ENCODE measurements at places on chromosomes 1 and 21. TPM values are rescaled to one million over a fixed set of nuclear protein-coding genes. Genes with fewer than 3 reads are reported as not detected.
A peak's percentile ranks its signal among the peaks of the same experiment; 100 is the strongest.

WNT9A gene
- total RNA-seq, result not detected

- DNase-seq, result peak; percentile 79
Observed at GRCh38 chr21:25639551-25640201, 618 bp downstream of the JAM2 start.

FAM177B gene
- total RNA-seq, result 19.9 TPM

NHLH1 gene
- 0.39 TPM for total RNA-seq

KRTAP22-2 gene
- total RNA-seq, result not detected

GRCh38 chr1:94768036-94768435 is 52.1 kb upstream of the SLC44A3 start:
- no peak for DNase-seq

DNA sequence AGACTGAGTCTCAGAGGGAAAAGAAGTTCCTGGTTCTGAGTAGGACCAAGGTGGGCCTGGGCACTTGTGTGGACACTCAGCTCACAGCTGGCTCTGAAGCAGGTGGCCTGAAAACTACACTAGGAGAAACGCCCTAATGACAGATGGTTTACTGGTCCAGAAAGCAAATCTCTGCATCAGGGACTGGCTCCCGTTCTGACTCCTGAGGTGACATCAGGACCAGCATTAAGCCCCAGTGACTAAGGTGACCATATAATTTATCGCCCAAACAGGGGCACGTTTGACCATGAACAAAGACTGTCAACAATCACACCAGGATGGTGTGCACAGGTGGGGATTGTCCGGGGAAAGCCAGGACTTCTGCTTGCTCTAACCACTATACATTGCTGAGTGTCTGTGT is 12.2 kb upstream of the CD34 start:
- no peak for DNase-seq

GRCh38 chr1:227815468-227816409 is at the start of gene PRSS38:
TSS of gene PRSS38 (plus strand) at chr1:227815675. CDS start at chr1:227815717, 42 bp downstream.
- no peak for DNase-seq

GRCh38 chr1:67458663-67459062 is 28.5 kb upstream of the SERBP1 start:
- no peak for DNase-seq

DNA sequence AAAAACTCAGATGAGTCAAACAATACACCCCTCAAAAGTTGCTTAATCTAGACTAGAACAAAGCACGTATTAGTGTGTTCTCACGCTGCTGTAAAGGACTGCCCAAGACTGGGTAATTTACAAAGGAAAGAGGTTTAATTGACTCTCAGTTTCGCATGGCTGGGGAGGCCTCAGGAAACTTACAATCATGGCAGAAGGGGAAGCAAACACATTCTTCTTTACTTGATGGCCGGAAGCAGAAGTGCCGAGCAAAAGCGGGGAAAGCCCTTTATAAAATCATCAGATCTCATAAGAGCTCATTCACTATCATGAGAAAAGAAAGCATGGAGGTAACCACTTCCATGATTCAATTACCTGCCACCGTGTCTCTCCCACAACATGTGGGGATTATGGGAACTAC is 10.1 kb downstream of the JAM2 start:
- no peak for DNase-seq
